ENCODE measurements at places on chromosomes 13 and 19.

DNA sequence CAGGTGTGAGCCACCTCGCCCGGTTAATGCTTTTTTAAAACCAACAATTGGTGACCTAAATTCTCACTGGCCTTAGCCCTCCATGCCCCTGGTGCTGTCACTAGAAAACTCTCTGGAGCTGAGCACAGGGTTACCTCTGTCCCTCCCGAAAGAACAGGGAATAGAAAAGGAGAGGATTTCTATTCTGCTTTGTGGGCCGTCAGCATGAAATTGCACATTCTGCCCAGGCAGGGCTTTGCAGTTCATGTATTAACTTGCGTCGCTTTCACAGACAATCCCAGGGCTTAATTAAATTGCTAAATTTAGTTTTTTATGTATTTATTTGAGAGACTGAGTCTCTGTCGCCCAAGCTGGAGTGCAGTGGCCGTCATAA lies 583 bp upstream of the ZNF480 start:
- no peak for DNase-seq

DNA sequence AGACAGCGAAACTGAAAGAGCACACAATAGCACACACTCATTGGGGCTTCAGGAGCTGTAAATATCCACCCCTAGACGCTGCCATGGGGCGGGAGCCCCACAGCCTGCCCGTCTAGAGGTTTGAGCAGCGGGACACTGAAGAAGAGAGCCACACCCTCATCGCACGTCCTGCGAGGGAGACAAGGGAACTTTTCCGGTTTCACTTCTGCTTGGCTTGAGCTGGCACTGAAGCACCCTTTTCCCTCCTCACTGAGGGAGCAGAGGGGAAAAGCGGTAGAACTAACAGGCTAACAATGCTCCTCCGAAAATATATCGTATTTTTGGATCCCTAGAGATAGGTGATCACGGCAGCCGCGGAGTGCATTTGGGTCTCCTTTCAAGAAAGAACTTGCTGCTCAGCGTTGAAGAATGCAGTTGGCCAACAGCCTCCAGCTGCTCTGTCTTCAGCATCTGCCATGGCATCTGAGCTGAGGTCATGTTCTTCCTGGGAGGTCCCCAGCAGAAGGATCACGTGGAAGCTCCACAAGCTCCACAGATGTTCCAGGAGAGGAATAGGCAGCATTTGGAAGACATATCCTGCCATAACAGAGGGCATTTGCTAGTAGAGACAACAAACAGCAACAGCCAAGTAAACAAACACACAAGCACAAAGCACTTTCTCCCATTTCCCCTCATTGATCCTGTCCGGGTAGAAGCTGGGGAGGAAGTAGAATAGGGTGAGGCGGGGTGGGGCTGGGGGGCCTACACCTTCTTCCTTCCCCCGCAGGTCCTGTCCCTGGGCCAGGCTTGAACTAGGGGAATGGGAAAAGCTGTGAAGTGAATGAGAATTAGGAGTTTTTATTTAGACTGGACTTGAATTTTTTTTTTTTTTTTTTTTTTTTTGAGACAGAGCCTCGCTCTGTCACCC lies 44.8 kb upstream of the ALOX5AP start:
- DNase-seq: peak; percentile 31

GRCh38 chr13:32267836-32268439 lies 47.2 kb downstream of the ZAR1L start:
- DNase-seq: peak; percentile 36

DNA sequence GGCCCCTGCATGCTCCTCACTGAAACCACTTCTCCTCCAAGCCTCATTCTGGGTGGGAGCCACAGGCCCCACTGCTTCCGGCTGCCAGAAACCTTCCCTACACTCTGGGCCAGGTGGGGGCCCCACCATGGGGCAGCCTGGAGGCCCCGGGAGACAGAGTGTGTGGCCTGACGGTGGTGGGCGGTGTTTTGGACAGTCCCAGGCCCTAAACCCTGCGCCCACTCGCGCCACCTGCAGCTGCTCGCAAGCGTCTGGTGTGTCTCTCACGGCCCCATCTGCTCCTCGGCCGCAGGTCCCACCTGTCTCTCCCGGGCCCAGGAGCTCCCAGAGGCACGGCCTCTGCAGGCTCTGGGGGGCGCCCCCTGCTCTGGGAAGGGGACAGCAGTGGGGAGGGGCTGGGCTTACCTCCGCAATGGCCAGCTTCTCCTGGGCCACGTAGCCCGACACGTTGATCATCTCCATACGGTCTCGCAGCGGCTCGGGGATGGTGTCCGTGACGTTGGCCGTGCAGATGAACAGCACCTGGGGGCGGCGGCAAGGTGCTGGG lies 5.6 kb downstream of the RPL36 start:
- DNase-seq: no peak

All from CD4-positive, alpha-beta T cell treated with Interleukin-4 for 1 hour (primary cell).